ENCODE measurements at places on chromosomes 5 and 9. TPM values are rescaled to one million over a fixed set of nuclear protein-coding genes. Genes with fewer than 3 reads are reported as not detected.

Gene QRFP
- total RNA-seq: not detected

Gene ZNF354C
- total RNA-seq: 0.32 TPM

Gene FAXDC2
- total RNA-seq: 3.4 TPM

Gene SLCO6A1
- not detected for total RNA-seq

Gene DCTN4
- 66.2 TPM for total RNA-seq

Gene GPRIN1
- total RNA-seq: 12.4 TPM

Gene INSL6
- total RNA-seq: not detected

Gene HK3
- not detected for total RNA-seq

Gene CCNJL
- total RNA-seq: 7.3 TPM

Gene TMC1
- total RNA-seq: not detected

Gene SLC36A2
- total RNA-seq: not detected

Gene TTC23L
- not detected for total RNA-seq

Gene AK8
- total RNA-seq: not detected

Gene PCDHA11
- 0.27 TPM for total RNA-seq

Gene C1QTNF3
- 1.3 TPM for total RNA-seq

Gene LCN15
- total RNA-seq: not detected

Gene GPR107
- 33.7 TPM for total RNA-seq

Gene SH3GL2
- 10.0 TPM for total RNA-seq

Gene NRG2
- total RNA-seq: 1.9 TPM

Gene CDH10
- not detected for total RNA-seq

Gene SMIM33
- not detected for total RNA-seq

Gene LTC4S
- total RNA-seq: not detected

Gene TXNDC15
- total RNA-seq: 90.4 TPM

Gene SIGMAR1
- 115 TPM for total RNA-seq

Gene PLCXD3
- total RNA-seq: 1.3 TPM

Gene SHOC1
- total RNA-seq: 0.02 TPM

Gene IGFBPL1
- 5.5 TPM for total RNA-seq

Gene PCDHGA2
- 0.32 TPM for total RNA-seq

Gene GLE1
- 61.4 TPM for total RNA-seq

Gene OR1Q1
- total RNA-seq: not detected

Gene C1QTNF2
- 2.5 TPM for total RNA-seq

Gene SNCB
- not detected for total RNA-seq

Data from M059J (cell line).